ENCODE measurements at places on chromosomes 7 and 10.

GRCh38 chr7:106247841-106248240 lies 36.9 kb downstream of the NAMPT start:
- DNase-seq: no peak

- no peak for DNase-seq
These were observed 72.4 kb downstream of the LMBR1 start for GRCh38 chr7:156820445-156821063.

DNA sequence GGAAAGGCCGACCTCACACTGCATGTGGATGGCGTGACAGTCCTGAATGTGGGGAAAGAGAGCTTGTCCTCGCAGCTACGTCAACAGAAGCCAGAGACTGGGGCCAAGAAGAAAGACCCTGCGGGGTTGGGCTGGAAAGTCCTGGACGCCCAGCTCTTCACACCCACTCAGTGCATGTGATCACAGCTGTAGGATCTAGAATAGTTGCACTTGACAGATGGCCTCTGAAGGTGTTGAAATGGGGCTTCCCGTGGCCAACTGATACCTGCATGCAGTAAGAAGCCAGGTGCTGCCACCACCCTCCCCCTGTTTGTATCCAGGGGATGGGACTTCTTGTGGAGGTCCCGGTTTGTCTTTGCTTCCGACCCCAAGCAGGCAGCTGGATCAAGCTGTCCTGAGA lies 34.1 kb upstream of the OCM2 start:
- no peak for DNase-seq

GRCh38 chr10:91684841-91685240 lies 52.0 kb upstream of the PPP1R3C start:
- no peak for DNase-seq

- no peak for DNase-seq
These were observed 13.5 kb upstream of the CSGALNACT2 start for GRCh38 chr10:43124574-43125273.

- DNase-seq: peak; percentile 28
These were observed 99.6 kb upstream of the DIP2C start for GRCh38 chr10:788796-789748.

- DNase-seq: no peak
These were observed 273.7 kb upstream of the CHRM2 start for GRCh38 chr7:136594739-136595144.

GRCh38 chr7:34453150-34453549 lies 204.9 kb upstream of the NPSR1 start:
- DNase-seq: no peak

GRCh38 chr7:137985253-137985896 lies 16.5 kb downstream of the CREB3L2 start:
- DNase-seq: no peak

DNA sequence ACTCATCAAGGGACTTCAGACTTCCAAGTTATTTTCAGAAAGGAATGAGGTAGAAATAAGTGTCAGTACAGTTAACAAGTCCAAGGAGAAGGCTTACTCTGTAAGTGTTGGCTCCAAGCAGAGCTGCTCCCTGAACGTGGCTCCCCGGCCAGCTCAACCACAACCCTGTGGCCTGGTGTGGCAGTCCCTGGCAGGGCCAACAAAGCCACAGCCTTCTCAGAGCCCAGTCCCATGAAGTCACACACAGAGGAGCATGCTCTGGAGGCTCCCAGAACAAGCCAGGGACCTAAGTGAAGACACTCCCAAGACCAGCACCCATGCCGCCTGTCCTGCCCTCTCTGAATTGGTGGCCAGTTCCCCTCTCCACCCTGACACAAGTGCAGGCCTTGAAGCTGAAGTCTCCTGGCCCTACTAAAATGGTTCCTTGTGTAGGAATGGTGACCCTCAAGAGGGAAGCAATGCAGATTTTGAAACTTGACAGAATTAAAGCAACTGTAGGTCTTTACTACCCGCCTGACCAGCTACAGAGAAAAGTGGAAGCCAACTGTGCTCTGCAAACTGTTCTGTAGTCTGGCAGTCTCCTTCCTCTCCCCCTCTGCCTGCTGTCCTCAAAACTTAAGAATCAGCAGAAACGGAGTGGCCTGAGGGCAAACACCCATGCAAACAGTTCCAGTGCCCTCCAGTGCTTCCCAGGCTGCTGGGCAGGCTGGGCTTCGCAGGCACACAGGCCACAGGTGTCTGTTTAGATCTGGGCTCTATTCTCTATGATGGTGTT lies 51.1 kb downstream of the NOD1 start:
- DNase-seq: peak; percentile 56

GRCh38 chr7:132087421-132087820 lies 488.8 kb downstream of the PLXNA4 start:
- DNase-seq: no peak

- DNase-seq: peak; percentile 64
These were observed 6.4 kb downstream of the CARD11 start for GRCh38 chr7:3037259-3037658.

- DNase-seq: no peak
These were observed 70.6 kb downstream of the MCMBP start for GRCh38 chr10:119801998-119802538.

DNA sequence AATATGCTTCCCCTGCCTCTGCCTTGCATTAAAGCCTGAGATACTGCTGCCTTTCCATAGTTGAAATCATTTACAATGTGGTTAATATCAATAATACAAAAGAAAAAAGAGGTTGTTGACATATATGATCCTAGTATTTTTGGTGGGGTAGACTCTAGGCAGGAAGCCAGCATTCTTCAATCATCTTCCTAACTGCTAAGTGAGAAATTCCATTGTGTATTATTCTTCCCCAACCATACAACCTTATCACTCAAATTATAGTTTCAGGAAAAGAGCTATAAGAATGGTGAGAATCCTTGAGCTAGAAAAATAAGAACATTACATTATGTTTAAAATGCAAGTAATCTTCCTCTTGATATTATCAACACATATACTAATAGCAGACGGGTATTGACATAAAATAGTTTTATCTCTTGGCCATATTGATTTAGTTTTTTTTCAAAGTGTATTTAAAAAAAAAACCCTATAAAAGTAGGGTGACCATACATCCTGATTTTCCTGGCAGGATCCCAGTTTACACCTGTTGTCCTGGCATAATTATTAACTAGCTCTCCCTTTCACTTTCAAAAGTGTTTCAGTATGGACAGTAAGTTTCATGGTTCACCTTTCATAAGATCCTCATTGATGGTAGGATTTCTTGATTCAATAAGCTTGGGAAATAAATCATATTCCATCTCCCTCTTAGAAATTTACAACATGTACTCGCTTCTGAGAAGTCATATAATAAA lies 33.4 kb upstream of the WASL start:
- no peak for DNase-seq

GRCh38 chr7:158129037-158130022 lies 458.3 kb downstream of the PTPRN2 start:
- no peak for DNase-seq

DNA sequence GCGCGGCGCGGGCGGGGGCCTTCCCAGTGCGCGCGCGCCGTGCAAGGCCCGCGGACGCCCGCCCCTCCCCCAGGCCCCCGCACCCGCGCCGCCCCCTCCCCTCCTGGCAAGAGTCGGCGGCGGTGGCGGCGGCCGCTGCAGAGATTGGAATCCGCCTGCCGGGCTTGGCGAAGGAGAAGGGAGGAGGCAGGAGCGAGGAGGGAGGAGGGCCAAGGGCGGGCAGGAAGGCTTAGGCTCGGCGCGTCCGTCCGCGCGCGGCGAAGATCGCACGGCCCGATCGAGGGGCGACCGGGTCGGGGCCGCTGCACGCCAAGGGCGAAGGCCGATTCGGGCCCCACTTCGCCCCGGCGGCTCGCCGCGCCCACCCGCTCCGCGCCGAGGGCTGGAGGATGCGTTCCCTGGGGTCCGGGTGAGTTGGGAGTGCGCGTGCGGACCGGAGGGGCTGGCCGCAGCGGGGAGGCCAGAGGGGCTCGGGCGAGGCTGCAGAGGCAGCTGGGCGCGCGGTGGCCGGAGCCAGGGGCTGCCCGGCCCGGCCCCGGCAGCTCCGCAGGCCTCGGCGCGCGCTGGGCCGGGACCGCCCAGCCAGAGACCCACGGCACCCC lies at the start of gene BMPR1A:
Gene BMPR1A (plus strand): TSS at position 109 of the 602 bp plus-strand sequence. CDS start 119,400 bp downstream, outside the sequence.
- DNase-seq: no peak

DNA sequence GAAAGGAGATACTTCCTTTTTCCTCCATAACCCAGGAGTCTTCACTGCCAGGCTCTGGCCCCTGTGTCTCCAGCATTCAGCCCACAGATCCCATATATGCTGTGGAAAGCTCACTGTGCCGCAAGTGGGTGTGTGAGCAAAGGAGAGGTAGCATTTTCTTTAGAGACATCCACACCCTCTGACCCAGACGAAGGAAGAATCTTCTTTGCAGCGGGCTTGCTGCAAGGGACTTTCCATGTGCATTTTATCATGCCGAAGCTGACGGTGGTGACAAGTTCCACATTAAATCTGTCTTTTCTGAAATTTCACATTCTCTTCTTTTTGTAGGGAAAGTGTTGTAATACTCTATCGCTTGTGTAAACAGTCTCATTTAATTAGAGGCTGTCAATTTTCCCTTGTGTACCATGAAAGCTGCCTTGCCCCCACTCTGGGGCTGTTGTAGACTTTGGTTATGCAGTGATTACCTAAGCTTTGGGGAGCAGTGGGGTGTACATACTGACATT lies 409.5 kb downstream of the SUGCT start:
- DNase-seq: peak; percentile 35

DNA sequence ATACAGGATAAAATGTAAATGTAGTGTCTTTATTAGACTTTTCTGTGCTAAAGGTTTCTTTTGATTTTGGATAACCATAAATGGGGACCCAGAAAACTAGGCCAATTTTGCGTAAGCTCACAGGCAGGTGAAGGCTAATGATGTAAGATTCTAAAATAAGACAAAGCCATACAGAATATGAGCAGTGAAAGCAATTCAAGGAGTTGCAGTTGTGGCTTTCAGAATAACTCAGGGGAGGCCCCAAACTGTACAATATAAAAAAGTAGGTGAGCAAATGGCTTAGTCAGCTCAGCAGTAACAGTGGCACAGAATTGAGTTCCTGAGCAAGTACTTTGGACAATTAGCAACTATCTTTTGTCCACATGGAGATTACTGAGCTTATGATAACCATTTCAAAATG lies 81.7 kb upstream of the NRP1 start:
- no peak for DNase-seq

DNA sequence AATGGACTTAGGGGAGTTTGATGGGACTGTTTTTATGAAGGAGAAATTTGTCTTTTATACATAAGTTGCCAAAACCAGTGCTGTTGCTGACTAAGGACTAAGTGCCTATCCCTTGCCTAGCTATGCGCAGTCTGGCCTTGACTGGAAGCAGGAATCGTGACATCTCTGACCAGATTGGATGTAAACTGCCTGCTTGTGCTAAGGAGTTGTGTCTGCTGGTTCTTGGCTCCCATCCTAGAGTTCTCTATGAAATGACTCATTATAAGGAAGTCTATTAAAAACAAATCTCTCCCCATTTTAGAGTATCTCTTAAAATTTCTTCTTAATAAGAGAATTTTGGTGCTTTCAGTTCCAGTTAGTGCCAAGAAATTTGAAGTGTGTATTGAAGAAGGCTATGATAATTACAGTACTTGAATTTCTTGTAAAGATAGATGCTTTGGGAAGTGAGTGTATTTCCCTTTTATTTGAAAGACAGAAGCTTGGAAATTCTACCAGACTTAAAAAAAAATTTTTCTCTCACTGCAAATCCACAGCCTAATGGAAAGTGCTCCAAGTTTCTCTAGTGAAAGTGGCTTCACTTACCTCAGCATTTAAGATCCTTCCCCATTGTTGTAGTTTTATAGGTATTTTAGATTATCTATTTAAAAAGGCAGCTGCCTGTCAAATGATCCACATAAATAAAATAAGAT lies 77.6 kb downstream of the BICC1 start:
- no peak for DNase-seq

- DNase-seq: no peak
These were observed 849.2 kb downstream of the KCNMA1 start for GRCh38 chr10:76788452-76788811.

GRCh38 chr7:17706734-17707133 lies 233.6 kb downstream of the SNX13 start:
- DNase-seq: peak; percentile 63

- no peak for DNase-seq
These were observed 138.9 kb upstream of the PTN start for GRCh38 chr7:137482466-137482865.

- no peak for DNase-seq
These were observed 469.6 kb upstream of the FZD8 start for GRCh38 chr10:36111676-36112075.

DNA sequence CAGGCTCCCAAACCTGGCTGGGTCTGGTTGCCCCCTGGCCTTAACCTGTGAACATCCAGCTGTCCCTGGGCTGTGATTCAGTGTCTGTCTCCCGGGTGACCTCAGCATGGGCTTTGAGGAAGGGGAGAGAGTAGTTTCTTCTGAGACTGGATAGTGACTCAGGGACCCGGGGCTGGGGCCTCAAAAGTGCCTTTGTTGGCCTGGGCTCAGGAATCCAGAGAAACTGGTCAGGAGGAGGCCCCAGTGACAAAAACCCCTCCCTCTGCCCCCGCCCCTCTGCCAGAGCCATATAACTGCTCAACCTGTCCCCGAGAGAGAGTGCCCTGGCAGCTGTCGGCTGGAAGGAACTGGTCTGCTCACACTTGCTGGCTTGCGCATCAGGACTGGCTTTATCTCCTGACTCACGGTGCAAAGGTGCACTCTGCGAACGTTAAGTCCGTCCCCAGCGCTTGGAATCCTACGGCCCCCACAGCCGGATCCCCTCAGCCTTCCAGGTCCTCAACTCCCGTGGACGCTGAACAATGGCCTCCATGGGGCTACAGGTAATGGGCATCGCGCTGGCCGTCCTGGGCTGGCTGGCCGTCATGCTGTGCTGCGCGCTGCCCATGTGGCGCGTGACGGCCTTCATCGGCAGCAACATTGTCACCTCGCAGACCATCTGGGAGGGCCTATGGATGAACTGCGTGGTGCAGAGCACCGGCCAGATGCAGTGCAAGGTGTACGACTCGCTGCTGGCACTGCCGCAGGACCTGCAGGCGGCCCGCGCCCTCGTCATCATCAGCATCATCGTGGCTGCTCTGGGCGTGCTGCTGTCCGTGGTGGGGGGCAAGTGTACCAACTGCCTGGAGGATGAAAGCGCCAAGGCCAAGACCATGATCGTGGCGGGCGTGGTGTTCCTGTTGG lies at the start of gene CLDN4:
Gene CLDN4 (plus strand): TSS at position 316 of the 903 bp plus-strand sequence. CDS start 206 bp downstream, at position 522.
- DNase-seq: no peak

All from MV-4-11 (cell line).